ENCODE measurements at places on chromosomes 5 and 9.
A peak's percentile ranks its signal among the peaks of the same experiment; 100 is the strongest.

DNA sequence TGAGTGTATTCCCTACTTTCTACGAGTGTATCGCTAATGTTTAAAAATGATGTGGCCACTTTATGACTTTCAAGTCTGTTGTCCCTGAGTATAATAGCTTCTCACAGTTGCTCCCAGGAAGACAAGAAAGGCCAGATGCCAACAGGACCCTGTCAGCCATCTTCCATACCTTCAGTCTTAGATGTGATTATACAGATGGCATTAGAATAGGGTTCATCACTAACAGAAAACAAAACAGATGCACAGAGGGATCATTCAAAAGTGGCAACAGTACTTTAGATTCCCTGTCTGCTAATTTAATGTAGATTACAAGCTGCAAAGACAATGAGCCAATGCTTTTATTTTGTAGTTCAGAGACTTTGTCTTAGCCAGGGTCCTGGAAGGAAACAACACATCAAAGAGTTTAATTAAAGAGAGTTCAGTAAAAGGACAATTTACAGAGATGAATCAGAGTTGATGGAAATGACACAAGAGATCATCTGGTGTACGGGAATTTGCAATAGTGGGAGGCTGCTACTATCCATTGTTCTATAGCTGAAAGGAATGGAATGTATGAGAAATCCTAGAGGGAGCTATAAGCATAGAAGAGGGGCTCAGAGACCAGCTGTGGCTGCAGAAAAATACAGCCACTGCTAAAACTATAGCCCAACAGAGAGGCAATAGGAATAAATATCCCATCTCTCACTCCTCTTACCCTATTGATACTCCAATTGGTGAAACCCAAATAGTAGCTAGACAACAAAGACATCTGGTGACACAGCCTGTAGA lies 393.7 kb upstream of the SMC2 start:
- DNase-seq, result no peak

- DNase-seq, result peak; percentile 15
Observed at GRCh38 chr9:95570646-95571045, 53.9 kb upstream of the PTCH1 start.

- DNase-seq, result no peak
Observed at GRCh38 chr5:71705421-71705820, 13.7 kb upstream of the CARTPT start.

DNA sequence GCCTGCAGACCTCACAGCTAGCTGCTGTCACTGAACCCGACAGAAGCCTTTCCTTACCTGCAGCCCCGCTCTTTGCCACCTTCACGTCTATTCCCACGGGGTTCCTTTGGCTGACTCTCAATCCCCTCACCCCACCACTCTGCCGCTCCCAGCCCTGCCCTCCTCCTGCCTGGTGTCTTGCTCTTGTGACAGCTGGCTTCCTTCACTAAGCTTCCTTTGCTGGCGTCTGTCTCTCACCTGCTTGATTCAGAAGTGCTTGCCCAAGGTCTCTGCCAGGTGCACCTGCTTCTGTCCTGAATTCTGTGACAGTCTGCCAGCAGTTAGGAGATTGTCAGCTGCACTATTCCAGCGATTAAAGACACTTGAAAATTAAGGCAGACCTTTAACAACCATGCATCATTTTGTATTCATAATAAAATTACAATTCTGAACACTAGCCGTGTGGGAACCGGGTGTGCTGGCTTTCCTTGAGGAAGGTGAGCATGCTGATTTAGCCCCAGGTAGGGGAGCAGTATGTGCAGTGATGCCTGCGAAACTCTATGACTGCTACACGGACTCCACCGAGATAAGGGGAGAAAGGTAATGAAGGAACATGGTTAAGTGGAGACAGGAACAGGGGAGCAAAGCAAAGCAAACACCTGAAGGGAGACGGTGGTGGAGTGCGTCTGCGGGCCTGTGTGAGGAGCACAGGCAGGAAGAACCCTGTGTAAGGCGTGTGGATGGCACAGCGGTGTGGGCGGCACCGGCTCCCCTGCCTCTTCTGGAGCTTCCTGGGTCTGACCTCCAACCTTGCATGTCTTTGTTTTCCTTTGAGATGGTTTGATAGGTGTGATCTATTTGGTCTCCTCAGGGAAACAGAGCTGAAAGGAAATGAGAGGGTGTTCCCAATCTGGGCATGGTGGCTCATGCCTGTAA lies 80.1 kb upstream of the CACNA1B start:
- DNase-seq, result no peak

GRCh38 chr9:16469184-16469583 lies 401.3 kb downstream of the BNC2 start:
- DNase-seq, result no peak

GRCh38 chr5:172005708-172006320 lies 624 bp downstream of the FBXW11 start:
- DNase-seq, result peak; percentile 63

GRCh38 chr5:83049370-83049885 lies 27.8 kb downstream of the TMEM167A start:
- DNase-seq, result no peak

DNA sequence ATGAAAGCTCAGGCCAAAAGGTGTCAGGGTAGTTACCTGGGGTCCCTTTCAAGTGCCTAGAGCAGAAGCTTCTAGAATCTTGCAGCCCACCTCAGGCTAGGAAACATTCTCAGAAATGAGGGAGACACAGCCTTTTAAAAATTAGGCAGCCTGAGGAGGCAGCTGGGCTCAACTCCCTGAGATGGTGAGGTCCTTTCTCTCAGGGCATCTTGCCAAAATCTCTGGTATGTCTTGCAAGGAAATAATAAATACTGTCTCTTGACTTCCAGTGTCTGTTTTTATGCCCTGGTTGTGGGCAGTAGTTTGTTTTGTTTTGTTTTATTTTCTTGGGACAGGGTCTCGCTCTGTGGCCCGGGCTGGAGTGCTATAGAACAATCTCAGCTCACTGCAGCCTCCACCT lies 100.9 kb upstream of the APC start:
- no peak for DNase-seq

DNA sequence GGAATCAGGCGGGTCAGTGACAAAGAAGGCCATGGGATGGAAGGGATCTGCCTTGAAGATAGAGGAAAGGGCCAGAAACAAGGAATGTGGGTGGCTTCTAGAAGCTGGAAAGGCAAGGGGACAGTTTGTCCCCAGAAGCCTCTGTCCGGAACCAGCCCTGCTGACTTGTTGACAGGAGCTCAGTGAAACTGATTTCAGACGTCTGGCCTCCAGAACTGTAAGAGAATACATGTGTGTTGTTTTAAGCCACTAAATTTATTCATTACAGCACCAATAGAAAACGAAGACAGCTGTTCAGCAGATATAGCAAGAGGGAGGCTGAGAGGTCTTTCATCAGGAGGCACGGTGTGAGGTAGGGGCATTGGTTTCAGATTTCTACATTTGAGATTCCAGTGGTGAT lies 422.5 kb downstream of the KDM4C start:
- no peak for DNase-seq

GRCh38 chr9:70413464-70413798 lies 1.0 kb downstream of the KLF9 start:
- peak; percentile 88 for DNase-seq

GRCh38 chr5:91211997-91212713 lies 171.0 kb downstream of the ARRDC3 start:
- DNase-seq, result peak; percentile 72

DNA sequence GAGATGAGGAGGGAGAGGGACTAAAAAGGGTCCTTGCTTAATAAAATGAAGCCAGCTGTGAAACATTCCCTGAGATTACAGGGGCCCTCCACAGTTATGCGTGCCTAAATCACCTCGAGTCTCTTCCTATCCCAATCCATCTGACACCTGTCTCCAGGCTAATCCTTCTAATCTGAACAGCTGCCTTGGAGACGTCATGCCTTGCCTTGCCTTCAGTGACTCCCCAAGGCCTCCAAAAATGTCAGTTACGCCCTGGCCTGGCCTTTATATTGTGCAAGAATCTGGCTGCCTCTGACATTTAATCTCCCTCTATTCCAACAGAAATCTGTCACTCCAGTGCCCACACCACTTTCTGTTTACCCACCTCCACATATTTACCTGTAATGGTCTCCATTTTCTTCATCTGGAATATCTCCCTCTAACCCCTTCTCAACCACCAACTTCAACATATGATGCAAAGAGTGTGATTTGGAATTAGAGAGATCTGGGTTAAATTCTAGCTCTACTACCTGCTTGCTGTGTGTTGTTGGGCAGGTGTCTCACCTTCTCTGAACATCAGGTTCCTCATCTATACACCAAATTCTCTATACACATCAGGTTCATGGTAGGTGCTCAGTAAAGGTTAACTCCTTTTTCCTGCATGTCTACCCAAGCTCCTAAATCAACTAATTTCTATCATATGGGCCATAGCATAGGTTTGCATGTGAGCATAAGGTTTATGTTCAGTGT lies 57.9 kb downstream of the PTCD2 start:
- peak; percentile 58 for DNase-seq

DNA sequence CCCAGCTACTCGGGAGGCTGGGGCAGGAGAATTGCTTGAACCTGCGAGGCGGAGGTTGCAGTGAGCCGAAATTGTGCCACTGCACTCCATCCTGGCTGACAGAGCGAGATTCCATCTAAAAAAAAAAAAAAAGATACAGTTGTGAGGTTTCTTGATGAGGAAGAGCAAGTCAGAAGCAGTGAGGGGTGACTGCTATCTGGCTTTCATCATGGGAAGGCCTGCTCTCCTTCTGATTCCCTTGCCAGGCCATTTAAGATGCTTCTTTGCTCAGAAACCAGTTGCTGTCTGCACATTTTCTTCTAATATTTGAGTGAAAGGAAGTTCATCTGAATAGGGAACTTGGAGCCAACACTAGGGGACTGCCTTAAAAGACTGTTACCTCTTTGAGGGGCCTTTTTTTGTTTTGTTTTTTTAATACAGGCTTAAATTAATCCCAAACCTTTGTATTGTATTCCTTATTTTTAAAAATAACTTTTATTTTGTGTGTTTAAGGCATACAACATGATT lies 201.9 kb downstream of the ARHGAP26 start:
- DNase-seq, result no peak

GRCh38 chr5:55160493-55161209 lies 680 bp downstream of the GPX8 start:
- DNase-seq, result peak; percentile 98

DNA sequence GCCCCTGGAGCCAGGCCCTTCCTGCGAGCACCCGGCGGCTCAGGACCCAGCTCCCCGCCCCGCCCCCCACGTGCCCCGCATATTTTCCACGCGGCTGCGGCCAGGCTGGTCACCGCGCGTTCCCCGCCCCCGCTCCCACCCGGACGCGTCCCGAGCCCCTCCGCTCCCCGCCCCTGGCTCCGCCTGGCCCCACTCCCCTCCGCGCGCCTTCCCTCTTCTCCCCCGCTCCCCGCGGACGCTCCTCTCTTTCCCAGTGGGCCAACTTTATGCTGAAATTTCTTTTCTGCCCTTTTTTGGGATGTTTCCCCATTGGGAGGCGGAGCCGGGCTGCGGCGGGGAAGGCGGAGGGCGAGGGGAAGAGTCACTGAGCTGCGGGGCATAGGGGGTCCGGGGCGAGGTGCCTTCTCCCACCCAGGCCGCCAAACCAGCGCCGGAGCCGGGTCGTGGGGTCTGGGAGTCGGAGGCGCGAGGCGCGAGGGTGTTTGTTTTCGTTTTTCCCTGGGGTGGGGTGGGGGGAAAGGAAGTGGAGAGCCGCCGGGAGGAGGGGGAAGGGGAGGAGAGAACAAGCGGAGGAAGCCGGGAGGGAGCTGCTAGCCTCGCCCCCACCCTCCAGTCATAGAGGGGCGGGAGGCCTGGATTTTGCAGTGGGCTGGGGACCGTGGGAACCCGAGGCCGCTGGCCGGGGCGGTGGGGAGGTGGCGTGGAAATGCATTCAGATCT lies 1.0 kb upstream of the TPM2 start:
- peak; percentile 86 for DNase-seq

GRCh38 chr9:110835859-110836271 lies 167.3 kb downstream of the MUSK start:
- peak; percentile 61 for DNase-seq

- DNase-seq, result no peak
Observed at GRCh38 chr5:168607946-168608345, 28.8 kb upstream of the PANK3 start.

- no peak for DNase-seq
Observed at GRCh38 chr9:120645760-120646159, 65.8 kb upstream of the CDK5RAP2 start.

DNA sequence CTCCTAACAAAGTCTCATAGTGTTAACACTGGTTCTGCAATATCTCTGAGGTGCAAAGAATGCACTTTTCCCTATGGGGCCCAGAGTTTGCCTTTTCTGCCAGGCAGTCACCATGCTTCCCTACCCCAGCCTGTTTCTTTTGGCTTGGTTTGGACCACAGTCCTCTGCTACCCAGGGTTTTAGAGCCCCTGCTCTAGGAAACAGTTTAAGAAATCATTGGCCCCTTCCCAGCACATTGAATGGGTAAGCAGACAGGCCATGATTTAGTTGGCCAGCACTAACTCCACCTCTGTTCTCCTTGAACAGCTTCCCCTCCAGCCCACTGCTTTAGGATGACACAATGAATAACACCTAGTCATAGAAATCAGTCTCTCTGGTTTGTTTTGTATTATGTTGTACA lies 73.2 kb downstream of the UBAP1 start:
- peak; percentile 50 for DNase-seq

DNA sequence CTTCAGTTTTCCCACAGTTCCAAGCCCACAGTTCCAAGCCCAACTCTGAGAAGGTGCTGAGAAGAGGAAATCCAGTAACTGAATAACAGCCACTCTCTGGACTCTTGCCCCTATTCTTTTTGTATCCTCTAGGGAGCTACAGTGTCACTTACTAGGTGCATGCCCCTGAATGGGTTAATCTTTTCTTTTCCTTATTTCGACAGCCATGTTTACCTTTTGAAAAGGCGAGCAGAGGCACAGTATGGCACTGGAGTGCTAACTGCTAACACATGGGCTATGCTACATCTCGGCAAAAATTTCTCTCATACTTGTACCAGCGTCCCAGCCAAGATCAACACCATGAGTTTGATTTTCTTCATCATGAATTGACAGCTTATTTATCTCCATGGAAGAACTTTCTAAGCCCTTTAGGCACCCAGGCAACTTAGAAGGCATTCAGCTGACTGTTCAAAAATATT lies 222.6 kb downstream of the EBF1 start:
- DNase-seq, result peak; percentile 36

DNA sequence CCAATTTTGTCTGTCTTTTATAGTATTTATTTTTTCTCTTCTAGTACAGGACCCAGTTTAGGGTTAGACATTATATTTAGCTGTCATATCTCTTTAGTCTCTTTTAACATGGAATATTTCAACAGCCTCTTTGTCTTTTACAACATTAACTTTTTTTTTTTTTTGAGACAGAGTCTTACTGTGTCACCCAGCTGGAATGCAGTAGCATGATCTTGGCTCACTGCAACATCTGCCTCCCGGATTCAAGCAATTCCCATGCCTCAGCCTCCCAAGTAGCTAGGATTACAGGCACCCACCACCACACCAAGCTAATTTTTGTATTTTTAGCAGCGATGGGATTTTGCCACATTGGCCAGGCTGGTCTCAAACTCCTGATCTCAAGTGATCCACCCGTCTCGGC lies 90.1 kb downstream of the ADAMTS6 start:
- DNase-seq, result peak; percentile 52

- no peak for DNase-seq
Observed at GRCh38 chr5:43569236-43569746, 12.4 kb upstream of the PAIP1 start.
